ENCODE measurements at places on chromosomes 7 and 10. TPM values are rescaled to one million over a fixed set of nuclear protein-coding genes. Genes with fewer than 3 reads are reported as not detected.

Gene MUC12
- total RNA-seq, result 0.19 TPM

Gene MARCHF5
- total RNA-seq, result 17.2 TPM

Gene CPN1
- not detected for total RNA-seq

Gene ANKRD61
- total RNA-seq, result under 0.01 TPM

Gene AMZ1
- total RNA-seq, result 1.4 TPM

Gene PAPSS2
- 229 TPM for total RNA-seq

Gene SLC26A3
- total RNA-seq, result not detected

Gene TLL2
- 0.28 TPM for total RNA-seq

Gene CDC14C
- total RNA-seq, result not detected

Gene CALHM3
- not detected for total RNA-seq

Gene AOC1
- not detected for total RNA-seq

Gene C7orf33
- not detected for total RNA-seq

Gene COL1A2
- 5,973 TPM for total RNA-seq

Gene SLC39A12
- not detected for total RNA-seq

Gene H2BK1
- total RNA-seq, result not detected

Gene ASB13
- total RNA-seq, result 13.0 TPM

Gene IFIT1B
- not detected for total RNA-seq

Gene GNG11
- total RNA-seq, result 152 TPM

Gene GIMAP5
- total RNA-seq, result 0.28 TPM

Gene C10orf90
- 0.38 TPM for total RNA-seq

Gene EPO
- total RNA-seq, result not detected

Gene NFE2L3
- 5.6 TPM for total RNA-seq

Gene VWA2
- under 0.01 TPM for total RNA-seq

Gene FKBP6
- total RNA-seq, result not detected

Gene PLXDC2
- total RNA-seq, result 1.2 TPM

Gene MLXIPL
- not detected for total RNA-seq

Gene MRC1
- 0.19 TPM for total RNA-seq

Gene STEAP2
- total RNA-seq, result 36.9 TPM

Gene PRPS1L1
- not detected for total RNA-seq

Gene JMJD1C
- 46.8 TPM for total RNA-seq

Gene ASAH2
- total RNA-seq, result 0.28 TPM

Gene LRIT1
- not detected for total RNA-seq

Gene FAM25G
- total RNA-seq, result not detected

Gene MAP3K8
- 22.6 TPM for total RNA-seq

Gene EBLN1
- total RNA-seq, result not detected

Gene WNT8B
- not detected for total RNA-seq

Gene PPRC1
- 13.4 TPM for total RNA-seq

Gene OR2A7
- total RNA-seq, result not detected

All from regular cardiac myocyte (primary cell).